Thyroid gland (tissue), 4 donors: ENCODE measurements at places on chromosomes 3 and 15.

DNA sequence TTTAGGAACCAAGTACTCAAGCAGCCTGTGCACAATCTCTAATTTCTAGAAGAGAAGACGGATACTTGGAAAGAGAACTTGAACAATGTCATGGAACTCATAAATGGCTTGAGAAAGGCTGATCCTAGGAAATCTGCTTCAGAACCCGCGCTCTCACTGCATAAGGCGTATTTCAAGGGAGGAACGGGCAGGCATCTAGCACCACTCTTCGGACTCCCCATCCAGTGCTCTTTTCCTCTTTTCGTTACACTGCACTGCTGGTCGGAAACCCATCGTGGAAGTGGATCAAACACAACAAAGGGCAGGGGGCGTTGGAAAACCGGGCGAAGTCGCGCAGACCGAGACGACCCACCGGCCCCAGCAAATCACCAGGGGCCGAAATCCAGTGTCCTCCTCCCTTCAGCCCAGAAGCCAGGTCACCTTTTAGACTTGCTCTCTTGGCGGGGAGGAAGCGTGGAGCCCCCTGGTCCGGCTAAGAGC, 539 bp upstream of the TLNRD1 start:
- DNase-seq: no peak

DNA sequence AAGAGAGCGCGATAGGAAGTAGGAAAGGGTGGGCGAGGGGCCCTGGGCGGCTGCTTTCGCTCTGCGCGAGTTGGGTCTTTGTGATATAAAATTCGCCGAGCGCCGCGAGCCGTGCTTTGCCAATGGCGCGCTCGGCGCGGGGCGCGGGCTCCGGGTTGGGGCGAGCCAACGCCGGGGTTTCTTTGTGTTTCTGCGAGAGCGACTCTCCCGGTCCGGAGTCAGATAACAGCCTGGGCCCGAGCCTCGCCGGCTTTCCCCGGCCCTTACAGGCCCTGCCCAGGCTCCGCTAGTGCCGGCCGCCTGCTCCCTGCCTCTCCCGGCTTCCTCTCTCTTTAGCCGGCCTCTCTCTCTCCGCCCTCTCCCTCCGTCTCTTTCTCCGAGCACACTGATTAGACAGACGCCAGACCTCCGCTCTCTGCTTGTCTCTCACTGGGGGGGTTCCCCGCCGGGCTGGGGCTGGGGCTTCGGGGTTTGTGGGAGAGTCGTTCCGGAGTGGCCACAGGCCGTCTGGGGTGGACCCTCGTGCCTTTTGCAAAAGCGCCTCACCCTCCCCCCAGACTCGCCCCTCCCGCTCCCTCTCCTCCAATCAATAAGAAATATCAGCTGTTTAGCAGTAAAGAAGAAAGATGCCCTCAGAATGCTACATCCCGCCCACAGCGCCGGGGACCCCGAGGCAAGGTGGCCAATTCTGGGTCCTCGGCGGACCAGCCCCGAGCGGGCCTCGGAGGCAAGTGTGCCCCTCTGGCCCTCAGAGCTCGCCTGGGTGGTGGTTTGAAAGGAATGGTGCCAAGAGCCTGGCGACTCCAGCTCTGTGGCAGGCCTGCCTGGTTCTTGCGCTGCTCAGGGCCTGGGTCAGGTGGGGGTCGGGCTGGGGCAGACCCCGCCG, 2.9 kb downstream of the NR2F2 start:
- DNase-seq: peak; percentile 66

DNA sequence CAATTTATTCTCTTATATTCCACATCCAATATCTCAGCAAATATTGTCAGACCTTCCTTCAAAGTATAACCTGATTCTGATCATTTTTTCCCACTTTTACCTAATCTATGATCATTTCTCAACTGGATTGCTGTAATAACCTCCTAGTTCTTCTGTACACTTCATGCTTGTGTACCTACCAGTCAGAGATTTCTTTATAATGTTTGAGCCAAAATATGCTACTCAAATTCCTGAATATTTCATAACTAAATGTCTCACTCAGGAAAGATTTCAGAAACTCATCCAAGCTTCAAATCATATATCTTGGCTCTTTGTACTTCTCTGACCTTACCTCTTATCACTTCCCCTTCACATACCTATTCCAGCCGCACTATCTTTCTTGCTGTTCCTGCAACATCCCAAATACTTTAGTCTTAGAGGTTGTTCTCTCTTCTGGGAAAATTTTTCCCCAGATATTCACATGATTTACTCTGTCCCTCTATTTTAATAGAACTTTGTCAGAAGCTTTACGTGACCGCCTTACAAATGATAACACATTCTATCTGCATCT, 20.0 kb downstream of the BCHE start:
- DNase-seq: no peak

GRCh38 chr15:92877000-92877399, 23.1 kb upstream of the CHD2 start:
- no peak for DNase-seq

DNA sequence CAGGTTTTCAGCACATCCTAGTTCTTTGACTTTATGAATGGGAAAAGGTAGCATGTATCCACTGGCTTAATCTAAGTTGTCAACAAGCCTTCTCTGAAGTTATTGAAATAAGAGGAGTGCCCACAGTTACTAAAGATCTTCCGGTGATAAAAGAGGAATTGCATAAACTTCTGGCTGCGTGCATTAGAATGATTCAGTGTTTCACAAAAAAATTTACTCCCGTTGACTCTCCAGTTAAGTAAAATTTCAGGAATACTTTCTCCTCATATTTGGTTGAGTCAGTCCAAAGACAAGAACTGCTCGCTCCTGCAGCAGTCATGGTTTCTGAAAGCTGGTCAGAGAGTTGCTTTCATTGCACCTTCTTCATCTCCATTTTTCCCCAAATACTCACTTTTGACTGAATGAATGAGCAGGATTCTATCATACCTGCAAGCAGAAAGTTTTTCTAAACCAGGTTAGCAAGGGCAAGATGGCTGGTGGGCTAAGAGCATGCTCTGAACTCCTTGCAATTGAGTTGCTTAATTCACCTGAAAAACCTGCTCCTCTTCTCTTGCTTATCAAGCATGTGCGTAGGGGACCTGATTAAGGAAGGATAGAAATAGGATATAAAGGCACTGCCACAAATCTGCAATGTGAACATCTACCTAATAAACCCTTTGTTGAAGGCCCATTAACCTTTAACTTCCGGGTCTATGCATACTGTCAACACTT, 64.2 kb upstream of the TIMP4 start:
- DNase-seq: no peak

DNA sequence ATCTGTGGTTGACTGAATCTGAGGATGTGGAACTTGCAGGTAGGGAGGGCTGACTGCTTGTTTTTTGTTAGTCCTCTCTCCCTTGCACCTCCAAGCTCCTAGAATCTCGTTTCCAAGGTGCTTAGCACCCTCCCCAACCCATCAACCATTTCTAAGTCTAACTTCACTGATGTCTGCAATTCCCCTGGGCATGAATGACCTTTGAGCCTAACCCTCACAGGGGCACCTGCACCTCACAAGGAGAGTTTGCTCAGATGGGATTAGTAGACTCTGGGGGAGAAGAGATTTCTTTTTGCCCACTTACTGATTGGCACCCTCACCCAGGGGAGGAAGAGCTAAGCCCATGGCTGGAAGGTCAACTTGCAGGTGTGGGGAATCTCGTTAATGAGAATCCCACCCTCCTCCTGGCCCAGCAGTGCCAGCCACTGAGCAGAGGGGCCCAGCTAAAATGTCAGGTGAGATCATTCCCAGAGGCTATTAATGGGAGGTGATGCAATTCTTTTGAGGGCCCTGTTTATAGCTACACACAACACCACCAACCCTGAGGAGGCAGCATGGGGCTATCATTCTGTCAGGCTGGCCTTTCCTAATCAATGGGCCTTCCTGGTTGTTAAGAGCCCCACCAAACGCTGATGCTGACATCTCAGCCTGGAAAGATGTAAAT, 81.6 kb upstream of the HERC1 start:
- DNase-seq: no peak

- DNase-seq: peak; percentile 78
Measured at GRCh38 chr3:64267721-64268604, 42.7 kb upstream of the PRICKLE2 start.

DNA sequence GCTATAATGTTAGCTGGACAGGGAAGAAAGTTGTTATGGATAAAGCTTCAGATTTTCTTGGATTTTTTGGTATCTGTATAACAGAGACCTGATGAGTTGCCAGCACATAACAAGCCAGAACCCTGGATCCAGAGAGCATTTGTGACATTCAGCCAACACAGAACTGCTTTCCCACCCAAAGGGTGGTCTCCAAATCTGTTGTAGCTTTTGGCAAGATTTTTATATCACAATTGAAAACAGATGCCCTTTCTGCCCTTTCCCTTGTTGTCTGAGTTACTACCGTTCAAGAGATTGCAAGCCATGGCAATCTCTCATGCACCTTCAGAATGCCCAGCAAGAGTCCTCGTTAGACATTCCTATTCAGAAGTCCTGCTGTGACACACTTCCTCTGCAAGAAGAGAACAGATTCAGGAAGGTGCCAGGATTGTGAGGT, 107.6 kb upstream of the FGF7 start:
- DNase-seq: no peak

DNA sequence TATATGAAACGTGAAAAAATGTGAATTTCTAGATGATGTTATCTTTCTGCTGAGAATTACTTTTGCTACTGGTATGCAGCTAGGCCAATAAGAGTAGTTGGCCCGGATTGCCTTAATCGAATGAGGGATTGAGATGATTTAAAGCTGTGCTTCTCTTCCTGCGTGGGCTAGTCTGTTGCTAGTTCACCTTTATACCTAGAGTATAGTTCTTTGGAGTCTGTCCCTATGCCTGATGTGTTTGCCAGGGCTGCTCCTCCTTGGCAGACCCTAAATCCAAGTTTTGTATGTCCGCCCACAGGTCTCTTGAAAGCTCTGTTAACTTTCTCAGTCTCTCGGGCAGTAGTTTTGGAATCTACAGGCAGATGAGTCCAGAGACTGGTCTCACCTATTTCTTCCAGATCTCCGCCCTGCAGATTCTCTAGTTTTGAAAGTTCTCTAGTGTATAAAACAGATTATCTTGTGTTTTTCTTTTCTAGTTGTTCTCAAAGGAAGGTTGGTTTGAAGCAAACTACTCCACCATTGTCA, 64.9 kb downstream of the MEF2A start:
- DNase-seq: no peak

DNA sequence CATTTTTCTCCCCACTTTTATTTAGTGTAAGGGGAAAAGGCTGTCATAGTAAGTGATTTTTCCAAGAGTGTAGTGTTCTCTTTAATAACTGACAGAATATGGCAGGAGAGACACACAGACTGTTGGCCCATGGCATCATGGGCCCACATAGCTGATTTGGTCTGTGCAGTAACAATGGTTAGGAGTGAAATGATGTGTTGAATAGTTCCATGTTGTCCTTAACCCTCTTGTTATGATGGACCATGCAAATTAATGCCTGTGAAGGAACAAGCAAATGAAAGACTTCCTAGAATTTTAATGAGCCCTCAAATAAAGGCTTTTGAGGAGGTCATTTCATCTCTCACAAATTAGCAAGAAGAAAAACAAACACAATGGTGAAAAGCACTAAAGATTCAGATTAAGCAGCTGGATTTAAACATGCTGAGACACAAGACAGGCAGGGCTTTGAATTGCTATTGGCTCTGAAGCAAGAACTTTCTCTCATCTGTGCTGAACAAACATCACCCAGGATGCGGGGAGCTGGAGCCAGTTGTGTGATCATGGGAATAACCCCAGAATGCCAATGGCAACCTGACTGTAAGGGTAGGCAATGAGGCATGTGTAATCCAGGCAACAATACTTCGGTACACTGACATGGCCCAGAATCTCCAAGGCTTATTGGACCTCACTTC, 136.7 kb upstream of the VEPH1 start:
- DNase-seq: no peak

GRCh38 chr3:57026944-57027343, 33.5 kb upstream of the SPATA12 start:
- peak; percentile 63 for DNase-seq

GRCh38 chr3:63800097-63800496, 19.0 kb upstream of the C3orf49 start:
- DNase-seq: no peak

- DNase-seq: no peak
Measured at GRCh38 chr15:90386221-90386620, 1.8 kb upstream of the IQGAP1 start.
